ENCODE measurements at places on chromosomes 6 and 20.

DNA sequence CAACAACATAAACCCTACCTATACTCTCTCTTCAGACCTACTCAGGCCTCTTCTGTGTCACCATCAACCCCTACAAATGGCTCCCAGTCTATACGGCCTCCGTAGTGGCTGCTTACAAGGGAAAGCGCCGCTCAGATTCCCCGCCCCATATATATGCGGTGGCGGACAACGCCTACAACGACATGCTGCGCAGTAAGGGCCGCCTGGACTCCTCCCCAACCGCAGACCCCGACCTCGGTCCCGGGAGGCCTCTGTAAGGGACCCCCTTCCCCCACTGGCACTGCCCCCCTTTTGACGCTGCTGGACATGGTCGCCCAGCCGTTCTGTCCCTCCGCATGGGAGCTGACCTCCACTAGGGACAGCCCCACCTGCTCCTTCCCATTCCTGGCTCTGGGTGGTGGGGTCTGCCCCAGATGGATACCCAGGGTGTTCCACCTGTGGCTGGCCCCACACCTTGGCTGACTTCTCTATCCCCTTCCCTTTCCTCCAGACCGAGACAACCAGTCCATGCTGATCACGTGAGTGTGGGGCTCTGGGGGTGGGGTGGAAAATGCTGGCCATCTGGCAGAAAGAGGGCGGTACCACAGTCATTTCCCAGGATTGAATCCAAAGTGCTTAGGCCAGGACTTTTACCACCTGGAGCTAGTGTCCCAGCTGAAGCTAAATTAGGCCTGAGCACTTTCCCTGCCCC lies 25.0 kb downstream of the MYH7B start:
- no peak for DNase-seq

DNA sequence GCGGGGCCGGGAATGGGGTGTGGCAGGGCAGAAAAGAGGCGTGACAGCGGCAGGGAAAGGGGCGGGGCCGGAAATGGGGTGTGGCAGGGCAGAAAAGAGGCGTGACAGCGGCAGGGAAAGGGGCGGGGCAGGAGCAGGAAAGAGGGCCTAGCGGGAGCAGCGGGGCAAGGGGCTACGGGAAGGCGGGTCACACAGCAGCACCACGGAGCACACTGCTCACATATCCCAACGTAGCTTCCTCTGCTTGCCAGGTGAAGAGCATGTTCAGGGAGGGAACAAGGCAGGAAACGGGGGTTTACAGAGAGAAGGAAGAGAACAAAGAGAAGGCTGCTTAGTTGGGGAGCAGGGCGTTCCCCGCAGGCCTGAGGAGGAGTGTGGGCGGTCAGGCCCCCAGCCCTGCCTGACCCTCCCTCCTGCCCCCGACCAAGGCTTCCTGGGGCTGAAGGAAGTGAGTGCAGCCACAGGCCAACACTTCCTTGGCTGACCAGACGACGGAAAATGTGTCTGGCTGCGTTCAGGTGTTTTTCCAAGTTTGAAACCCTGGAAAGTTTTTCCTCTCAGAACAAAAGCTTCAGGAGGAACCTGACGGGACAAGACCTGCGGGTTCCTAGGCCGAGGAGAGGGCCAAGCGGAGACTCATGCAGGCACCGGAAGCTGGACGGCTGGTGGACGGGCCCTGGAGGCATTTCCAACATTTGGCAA lies 13.8 kb downstream of the UCKL1 start:
- DNase-seq, result peak; percentile 33

GRCh38 chr6:34182751-34183531 lies 37.1 kb upstream of the GRM4 start:
- DNase-seq, result no peak

DNA sequence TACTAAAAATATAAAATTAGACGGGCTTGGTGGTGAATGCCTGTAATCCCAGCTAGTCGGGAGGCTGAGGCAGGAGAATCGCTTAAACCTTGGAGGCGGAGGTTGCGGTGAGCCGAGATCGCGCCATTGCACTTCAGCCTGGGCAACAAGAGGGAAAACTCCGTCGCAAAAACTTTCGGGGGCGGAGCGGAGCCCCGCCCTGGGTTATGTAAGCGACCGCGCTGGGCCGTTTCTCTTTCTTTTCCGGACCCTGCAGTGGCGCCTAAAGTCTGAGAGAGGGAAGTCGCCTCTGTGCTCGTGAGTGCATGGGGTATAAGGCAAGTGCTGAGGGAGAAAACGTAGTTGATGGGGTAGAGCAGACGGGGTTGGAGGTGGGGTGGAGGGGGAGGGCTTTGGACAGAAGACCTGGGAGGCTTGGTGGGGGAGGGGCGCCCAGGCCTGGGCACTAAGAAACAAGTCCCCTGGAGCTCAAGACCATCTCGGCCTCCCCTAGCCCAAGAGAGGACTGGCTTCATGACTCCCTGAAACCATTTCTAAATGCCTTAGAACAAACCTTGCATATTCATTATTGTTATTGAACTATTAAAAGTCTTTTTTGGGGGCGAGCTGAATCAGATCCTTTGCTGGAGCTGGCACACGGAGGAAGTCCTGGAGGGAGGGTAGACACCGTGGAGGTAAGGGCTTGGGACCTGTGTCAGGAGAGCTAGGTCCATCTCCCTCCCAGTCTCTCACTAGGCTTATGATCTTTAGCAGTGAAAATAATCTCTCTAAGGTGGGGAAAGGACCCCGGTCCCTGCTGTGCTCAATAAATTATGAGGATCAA lies 2.7 kb upstream of the MICA start:
- peak; percentile 61 for DNase-seq

DNA sequence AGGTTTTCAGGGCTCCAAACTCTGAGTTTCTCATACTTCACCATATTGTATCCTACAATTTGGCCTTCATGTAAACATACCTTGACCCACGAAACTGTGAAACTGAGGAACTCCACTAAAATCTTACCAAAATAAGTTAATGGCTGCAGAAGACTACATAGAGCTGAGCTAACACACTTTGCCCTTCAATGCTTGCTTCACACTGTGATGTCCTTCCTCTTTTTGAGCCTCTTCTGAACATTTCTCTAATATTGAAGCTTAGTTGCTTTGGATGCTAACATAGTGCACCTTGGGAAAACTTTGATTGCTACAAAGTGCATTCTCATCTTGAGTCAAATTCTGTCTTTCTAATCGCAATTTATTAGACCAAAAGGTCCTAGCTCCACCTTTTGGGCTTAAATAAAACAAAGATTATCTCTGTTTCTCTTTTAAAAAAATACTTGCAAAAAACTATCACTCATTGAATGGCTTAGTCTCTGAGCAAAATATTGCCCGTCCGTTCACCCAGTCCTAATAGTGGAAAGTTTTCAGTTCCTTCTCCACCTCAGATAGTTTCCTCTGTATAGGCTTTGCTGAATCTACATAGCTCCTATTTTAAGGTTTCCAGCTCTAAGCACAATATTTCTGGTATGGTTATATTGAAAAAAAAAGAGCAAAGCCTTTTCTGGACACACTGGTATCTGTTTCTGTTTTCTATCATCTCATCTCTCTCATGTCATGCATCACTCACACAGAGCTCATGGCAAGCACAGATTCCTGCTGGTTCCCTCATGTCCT lies 494.6 kb downstream of the RFPL4B start:
- DNase-seq, result no peak

DNA sequence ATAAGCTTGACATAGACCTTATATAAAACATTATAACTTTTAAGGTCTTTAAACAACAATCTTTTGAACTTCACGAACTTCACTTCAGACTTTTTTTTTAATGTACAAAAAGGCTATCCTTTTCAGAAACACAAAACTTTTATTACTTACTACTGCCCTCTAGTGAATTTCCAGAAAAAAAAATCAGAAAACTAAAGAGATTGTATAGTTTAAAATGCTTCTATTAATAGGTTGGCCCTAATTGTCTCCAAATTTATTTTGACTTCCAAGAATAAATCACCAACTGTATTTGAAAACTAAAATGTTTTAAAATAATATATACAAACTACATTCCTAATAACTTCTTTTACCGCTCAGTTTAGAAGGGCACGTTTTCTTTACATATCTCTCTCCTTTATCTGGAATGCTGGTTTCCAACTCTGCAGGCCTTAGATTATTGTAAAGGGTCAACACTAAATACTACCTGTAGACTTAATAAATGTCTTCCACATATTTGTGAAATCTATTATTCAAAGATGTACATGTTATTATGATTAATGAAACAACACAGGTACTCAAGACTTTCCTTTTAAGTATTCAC lies 66.8 kb downstream of the LMBRD1 start:
- peak; percentile 2 for DNase-seq

Measured in fibroblast of skin of scalp (primary cell).